CD4-positive, CD25-positive, alpha-beta regulatory T cell (primary cell): ENCODE measurements at places on chromosomes 4 and X. TPM values are rescaled to one million over a fixed set of nuclear protein-coding genes. Genes with fewer than 3 reads are reported as not detected.

XK gene
- total RNA-seq = 0.99 TPM

PRDM5 gene
- 0.67 TPM for total RNA-seq

KLHL8 gene
- 5.7 TPM for total RNA-seq

UGT2A1 gene
- total RNA-seq = not detected

NAP1L3 gene
- 2.4 TPM for total RNA-seq

FHIP1A gene
- 0.39 TPM for total RNA-seq

H2BW2 gene
- not detected for total RNA-seq

MAGIX gene
- 0.57 TPM for total RNA-seq

CXCL13 gene
- not detected for total RNA-seq

NHS gene
- total RNA-seq = 0.05 TPM

MSX1 gene
- total RNA-seq = 0.54 TPM

- no peaks in the 10 kb centered on the region for H3K27me3 ChIP-seq
- H3K36me3 ChIP-seq = no peaks in the 10 kb centered on the region
- DNase-seq = no peak
- H3K4me3 ChIP-seq = no peak overlapping the region
- H3K4me1 ChIP-seq = no peaks in the 10 kb centered on the region
- no peak overlapping the region for H3K27ac ChIP-seq
Observed at GRCh38 chrX:50125480-50125879, 75.3 kb downstream of the AKAP4 start.

- H3K4me3 ChIP-seq = no peak overlapping the region
- no peaks in the 10 kb centered on the region for H3K27me3 ChIP-seq
- no peak overlapping the region for H3K27ac ChIP-seq
- H3K36me3 ChIP-seq = no peaks in the 10 kb centered on the region
- peaks cover 14% of the 10 kb centered on the region for H3K4me1 ChIP-seq
Observed at GRCh38 chrX:7088968-7089615, 58.4 kb upstream of the STS start.

DNA sequence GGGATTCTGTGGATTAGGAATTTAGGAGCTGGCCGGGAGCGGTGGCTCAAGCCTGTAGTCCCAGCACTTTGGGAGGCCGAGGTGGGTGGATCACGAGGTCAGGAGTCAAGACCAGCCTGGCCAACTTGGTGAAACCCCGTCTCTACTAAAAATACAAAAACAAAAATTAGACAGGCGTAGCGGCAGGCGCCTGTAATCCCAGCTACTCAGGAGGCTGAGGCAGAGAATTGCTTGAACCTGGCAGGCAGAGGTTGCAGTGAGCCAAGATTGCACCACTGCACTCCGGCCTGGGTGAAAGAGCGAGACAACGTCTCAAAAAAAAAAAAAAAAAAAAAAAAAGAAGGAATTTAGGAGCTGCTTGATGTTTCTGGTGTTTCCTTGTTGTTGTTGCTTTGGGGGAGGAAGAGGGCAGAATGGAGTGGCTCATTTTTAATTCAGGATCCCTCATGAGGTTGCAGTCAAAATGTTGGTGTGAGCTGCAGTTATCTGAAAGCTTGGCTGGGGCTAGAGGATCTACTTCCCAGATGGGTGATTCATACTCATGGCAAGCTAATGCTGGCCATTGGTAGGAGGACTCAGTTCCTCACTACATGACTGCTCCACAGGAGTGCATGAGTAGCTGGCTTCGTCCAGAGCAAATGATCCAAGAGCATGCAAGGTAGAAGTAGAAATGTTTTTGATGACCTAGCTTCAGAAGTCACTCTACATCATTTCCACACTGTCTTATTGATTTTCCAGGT, 26.5 kb upstream of the JADE1 start:
- H3K4me3 ChIP-seq = no peak overlapping the region
- H3K4me1 ChIP-seq = no peaks in the 10 kb centered on the region
- H3K27ac ChIP-seq = no peak overlapping the region
- no peak for DNase-seq
- no peaks in the 10 kb centered on the region for H3K36me3 ChIP-seq

DNA sequence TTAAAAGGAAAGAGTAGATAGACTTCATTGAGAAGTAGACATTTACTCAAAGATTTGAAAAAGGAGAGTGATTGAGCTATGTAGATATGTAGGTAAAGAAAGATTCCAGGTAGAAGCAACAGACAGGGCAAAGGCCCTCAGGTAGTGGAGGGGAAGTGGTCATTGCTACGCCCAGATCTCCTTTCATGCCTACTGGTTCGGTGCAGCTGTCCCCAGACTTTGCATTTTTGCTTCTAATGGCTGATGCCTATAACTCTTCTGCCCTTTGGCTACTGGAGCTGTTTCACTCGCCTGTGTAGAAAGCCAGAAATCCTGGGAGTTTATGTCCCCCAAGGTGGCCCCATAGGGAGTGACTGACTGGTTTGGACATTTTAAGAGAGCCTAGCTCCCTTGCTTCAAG, 16.9 kb upstream of the ARMCX2 start:
- H3K4me3 ChIP-seq = no peak overlapping the region
- H3K4me1 ChIP-seq = no peaks in the 10 kb centered on the region
- H3K27me3 ChIP-seq = peaks cover 7% of the 10 kb centered on the region
- DNase-seq = no peak
- no peak overlapping the region for H3K27ac ChIP-seq

DNA sequence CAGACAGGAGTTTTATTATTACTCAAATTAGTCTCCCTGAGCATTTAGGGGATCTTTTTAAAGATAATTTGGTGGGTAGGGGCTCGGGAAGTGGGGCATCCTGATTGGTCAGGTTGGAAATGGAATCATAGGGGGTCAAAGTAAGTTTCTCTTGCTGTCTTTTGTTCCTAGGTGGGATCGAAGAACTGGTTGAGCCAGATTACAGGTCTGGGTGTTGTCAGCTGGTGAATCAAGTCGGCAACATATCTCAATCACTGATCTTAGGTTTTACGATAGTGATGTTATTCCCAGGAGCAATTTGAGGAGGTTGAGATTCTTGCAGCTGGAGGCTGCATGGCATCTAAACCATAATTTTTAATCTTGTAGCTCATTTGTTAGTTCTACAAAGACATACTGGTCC, 629.5 kb upstream of the AMOT start:
- no peak for DNase-seq
- no peak overlapping the region for H3K27ac ChIP-seq
- H3K27me3 ChIP-seq = no peaks in the 10 kb centered on the region
- H3K4me1 ChIP-seq = no peaks in the 10 kb centered on the region
- H3K4me3 ChIP-seq = no peak overlapping the region

- DNase-seq = peak; percentile 11
- peaks cover 60% of the 10 kb centered on the region for H3K4me1 ChIP-seq
- H3K36me3 ChIP-seq = no peaks in the 10 kb centered on the region
- peak overlapping the region; percentile 96 for H3K27ac ChIP-seq
Observed at GRCh38 chr4:98662626-98663225, 4.3 kb upstream of the TSPAN5 start.

DNA sequence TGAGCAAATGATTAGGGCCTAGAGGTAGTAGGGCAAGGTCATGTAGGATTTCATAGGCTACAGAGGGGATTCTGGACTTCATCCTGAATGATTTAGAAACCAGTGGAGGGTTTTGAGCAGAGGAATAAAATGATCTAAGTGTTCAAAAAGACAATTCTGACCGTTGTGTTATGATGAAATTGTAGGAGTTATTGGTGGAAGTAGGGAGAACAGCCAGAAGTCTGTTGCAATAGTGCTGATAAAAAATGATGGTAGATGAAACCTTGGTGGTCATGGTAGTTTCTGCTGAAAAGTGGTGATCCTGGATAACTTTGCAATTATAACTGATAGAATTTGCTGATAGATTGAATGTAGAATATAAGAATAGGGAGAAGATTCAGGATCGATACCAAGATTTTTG, 60.2 kb downstream of the MID1IP1 start:
- DNase-seq = no peak
- no peaks in the 10 kb centered on the region for H3K4me1 ChIP-seq
- H3K4me3 ChIP-seq = no peak overlapping the region
- H3K27ac ChIP-seq = no peak overlapping the region
- no peaks in the 10 kb centered on the region for H3K36me3 ChIP-seq

- no peaks in the 10 kb centered on the region for H3K27me3 ChIP-seq
- no peaks in the 10 kb centered on the region for H3K4me1 ChIP-seq
Observed at GRCh38 chr4:79223993-79224776, 101.7 kb downstream of the NAA11 start.

GRCh38 chrX:50691820-50692219, 122.2 kb downstream of the SHROOM4 start:
- H3K36me3 ChIP-seq = no peaks in the 10 kb centered on the region
- H3K4me1 ChIP-seq = no peaks in the 10 kb centered on the region
- H3K4me3 ChIP-seq = no peak overlapping the region
- peak; percentile 35 for DNase-seq
- no peaks in the 10 kb centered on the region for H3K27me3 ChIP-seq
- H3K27ac ChIP-seq = no peak overlapping the region

- H3K27me3 ChIP-seq = peaks cover 14% of the 10 kb centered on the region
- DNase-seq = peak; percentile 72
- no peak overlapping the region for H3K27ac ChIP-seq
- peak overlapping the region; percentile 75 for H3K4me3 ChIP-seq
- H3K36me3 ChIP-seq = no peaks in the 10 kb centered on the region
Observed at GRCh38 chr4:142846729-142847596, 862 bp upstream of the INPP4B start.

- H3K4me3 ChIP-seq = no peak overlapping the region
- H3K27me3 ChIP-seq = no peaks in the 10 kb centered on the region
- H3K27ac ChIP-seq = no peak overlapping the region
- no peaks in the 10 kb centered on the region for H3K36me3 ChIP-seq
- H3K4me1 ChIP-seq = no peaks in the 10 kb centered on the region
Observed at GRCh38 chr4:8359193-8359592, 81.3 kb downstream of the ACOX3 start.

DNA sequence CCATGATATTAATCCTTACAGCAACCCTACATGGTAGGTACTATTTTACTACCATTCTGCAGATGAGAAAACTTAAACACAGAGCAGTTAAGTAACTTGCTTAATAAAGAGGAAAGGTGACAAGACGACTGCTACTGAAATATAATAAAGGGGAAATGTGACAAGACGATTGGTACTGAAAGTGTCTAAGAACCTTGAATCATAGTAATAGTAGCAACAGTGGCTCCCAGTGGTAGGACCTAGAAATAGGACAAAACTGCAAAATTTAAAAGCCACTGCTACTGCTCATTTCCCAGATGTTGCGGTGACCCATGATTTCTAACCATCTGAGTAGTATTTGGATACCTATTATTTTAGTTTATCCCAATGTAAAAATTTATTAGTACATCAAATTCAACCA, 89.5 kb downstream of the TASL start:
- H3K27me3 ChIP-seq = no peaks in the 10 kb centered on the region
- no peaks in the 10 kb centered on the region for H3K4me1 ChIP-seq
- H3K27ac ChIP-seq = no peak overlapping the region
- no peak overlapping the region for H3K4me3 ChIP-seq

GRCh38 chr4:119081943-119082342, 53.7 kb upstream of the MYOZ2 start:
- H3K36me3 ChIP-seq = no peaks in the 10 kb centered on the region
- no peak overlapping the region for H3K4me3 ChIP-seq
- peaks cover 7% of the 10 kb centered on the region for H3K27me3 ChIP-seq
- no peaks in the 10 kb centered on the region for H3K4me1 ChIP-seq
- no peak overlapping the region for H3K27ac ChIP-seq

DNA sequence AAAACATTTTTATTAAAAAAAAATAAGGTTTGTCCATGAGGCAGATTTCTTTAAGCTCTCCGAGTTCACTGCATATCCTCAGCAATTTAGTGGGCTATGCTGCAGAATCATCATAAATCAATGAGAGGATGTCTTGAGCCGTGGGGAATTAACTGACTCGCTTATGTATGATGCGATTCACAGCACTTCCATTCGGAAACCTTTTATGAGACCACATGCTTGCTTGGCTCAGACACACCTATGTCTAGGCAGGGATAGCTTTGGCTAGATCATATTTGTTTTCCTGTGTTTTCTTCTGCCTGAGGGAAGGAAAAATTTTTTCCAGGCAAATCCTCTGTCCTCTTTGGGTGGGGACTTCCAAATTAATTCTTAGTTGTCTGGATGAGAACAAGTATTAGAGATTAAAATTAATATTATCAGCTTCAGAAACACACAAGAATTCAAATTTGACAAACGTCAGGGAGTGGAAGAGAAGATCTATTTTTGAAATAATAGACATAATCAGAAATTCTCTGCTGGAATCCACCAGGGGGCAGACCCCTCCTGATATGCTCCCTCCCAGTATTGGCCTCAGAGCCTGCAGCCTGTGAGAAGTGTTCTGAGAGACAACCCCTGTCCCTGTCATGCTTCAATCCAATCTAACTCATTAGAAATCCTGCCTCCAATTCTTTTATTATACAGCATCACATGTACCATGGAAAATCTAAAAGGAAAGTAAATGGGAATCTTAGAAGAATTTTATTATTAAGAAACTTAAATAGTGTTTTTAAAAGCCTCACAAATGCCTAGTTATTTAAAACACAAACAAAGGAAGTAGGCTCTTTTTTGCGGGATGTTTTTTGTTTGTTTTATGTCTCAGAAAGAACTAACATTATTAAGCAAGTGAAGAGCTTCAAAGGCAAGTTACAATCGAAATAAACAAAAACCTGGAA, 345.1 kb upstream of the TACR3 start:
- H3K27me3 ChIP-seq = no peaks in the 10 kb centered on the region
- no peak overlapping the region for H3K4me3 ChIP-seq
- H3K27ac ChIP-seq = no peak overlapping the region
- no peaks in the 10 kb centered on the region for H3K4me1 ChIP-seq
